ENCODE measurements at places on chromosomes 2 and 18.

- H3K36me3 ChIP-seq = peaks cover 56% of the 10 kb centered on the region
- H3K4me1 ChIP-seq = peaks cover 19% of the 10 kb centered on the region
- H3K27ac ChIP-seq = no peak overlapping the region
- H3K27me3 ChIP-seq = no peaks in the 10 kb centered on the region
- peak; percentile 79 for DNase-seq
These were observed 116.0 kb downstream of the TNS1 start for GRCh38 chr2:217886720-217887309.

- H3K36me3 ChIP-seq = no peaks in the 10 kb centered on the region
- peaks cover 14% of the 10 kb centered on the region for H3K4me1 ChIP-seq
- no peak overlapping the region for H3K4me3 ChIP-seq
- no peak overlapping the region for H3K27ac ChIP-seq
- DNase-seq = no peak
These were observed 13.1 kb upstream of the EPG5 start for GRCh38 chr18:45980229-45980628.

DNA sequence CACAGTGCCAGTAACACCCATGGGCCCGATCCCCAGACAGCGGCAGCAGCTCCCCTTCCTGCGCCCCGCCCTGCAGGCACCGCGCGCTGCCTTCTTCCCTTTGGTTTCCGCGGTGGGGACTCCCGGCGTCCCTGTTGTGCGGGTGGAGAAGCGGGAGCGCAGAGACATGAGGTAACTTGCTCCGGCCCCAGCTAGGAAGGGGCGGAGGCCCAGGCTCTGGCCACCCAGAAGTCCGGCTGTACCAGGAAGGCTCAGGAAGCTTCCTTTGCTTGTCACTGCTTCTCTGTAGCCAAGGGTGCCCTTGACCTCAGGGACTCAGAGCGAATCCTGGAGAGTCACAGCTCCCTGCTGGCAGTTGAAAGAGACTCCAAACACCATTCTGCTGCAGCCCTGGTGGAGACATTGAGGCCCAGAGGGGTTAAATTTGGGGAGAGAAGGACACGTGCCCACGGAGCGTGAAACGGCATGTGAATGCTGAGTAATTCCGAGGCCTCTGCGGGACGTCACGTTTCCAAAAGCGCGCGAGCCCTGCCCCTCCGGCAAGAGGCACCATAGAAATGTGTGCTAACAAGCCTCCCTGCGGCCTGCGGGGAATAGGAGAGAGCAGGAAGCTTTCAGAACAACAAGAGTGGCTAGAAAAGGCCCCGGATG, 6.7 kb upstream of the ADCY3 start:
- no peaks in the 10 kb centered on the region for H3K36me3 ChIP-seq
- no peak overlapping the region for H3K4me3 ChIP-seq
- DNase-seq = no peak
- H3K27me3 ChIP-seq = peaks cover 63% of the 10 kb centered on the region
- H3K4me1 ChIP-seq = peaks cover 7% of the 10 kb centered on the region

GRCh38 chr2:114085992-114086391, 196.1 kb downstream of the ACTR3 start:
- no peak overlapping the region for H3K27ac ChIP-seq
- no peaks in the 10 kb centered on the region for H3K36me3 ChIP-seq
- H3K4me3 ChIP-seq = no peak overlapping the region
- H3K4me1 ChIP-seq = peaks cover 12% of the 10 kb centered on the region

DNA sequence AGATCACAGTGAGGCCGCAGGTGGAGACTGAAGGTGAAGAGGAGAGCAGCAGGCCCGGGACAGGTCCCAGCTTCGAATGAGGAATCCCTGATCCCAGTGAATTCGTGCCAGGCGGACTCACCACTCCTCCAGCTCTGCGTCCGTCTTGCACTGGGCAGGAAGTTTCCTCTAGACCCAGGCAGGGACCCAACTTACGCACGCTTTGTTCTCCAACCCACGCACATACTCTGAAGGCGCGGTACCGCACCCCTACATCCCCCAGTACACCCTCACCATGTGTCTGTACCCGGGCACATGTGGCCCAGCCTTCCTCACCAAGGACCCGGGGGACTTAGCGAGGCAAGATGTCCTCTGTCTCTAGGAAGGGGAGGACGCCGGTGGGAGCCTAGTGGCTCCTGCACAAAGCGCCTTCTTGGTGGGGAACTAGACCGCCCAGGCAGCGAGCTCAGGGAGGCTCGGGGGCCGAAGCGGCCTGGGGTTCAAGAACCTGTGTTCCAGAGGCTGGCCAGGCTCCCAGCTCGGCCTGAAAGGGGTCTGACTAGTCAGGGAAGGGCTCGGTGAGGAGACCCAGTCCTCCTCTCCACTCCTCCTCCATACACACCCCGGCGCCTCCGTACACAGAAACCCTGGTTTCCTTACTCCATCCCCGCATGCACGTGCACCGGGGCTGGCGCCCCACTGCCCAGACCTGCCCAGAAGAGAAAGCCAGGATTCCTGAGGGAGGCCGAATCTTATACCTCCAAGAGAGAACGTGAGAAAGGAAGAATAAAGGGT, 38.3 kb upstream of the ATP6V1B1 start:
- H3K27me3 ChIP-seq = peaks cover 8% of the 10 kb centered on the region
- H3K36me3 ChIP-seq = no peaks in the 10 kb centered on the region
- H3K4me1 ChIP-seq = peaks cover 31% of the 10 kb centered on the region
- no peak overlapping the region for H3K27ac ChIP-seq
- DNase-seq = no peak

DNA sequence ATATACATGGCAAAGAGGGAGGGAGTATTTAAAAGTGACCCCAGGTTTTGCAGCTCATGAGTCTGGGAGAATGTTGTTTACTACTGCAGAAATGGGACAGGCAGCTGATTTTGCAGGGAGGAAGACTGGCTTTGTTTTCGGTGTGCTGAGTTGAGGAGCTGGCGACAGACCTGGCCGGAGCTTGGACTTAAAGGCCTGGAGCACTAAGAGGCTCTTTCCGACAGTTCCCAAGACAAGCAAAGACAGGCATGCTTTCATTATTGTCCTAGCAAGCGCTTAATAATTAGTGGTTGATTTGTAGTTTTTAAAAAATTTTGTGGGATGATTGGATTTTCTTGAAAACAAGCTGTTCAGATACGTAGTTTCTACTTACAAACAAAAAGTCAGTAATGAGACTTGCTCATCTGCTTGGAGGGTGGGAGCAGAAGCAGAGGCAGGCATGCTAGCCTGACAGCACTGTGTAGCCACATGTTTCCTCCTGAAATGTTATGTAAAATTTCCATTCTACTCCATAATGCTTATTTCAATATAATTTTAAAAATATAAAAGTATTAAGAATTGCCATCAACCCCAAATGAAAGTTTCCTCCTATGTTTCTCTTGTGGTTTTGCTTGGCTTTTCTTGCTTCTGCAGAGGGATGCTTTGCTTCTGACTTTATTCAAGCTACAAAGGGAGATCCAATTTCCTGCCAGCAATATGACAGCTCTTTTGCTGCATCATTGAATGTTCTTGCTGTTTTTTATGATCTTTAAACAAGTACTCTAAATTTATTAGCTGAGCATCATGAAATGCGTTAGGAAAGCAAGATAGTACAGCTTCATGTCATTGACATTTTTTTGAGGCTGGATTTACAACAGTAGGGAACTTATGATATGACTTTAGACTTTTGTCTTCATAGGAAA, 75.8 kb downstream of the PHLPP1 start:
- H3K27ac ChIP-seq = peak overlapping the region; percentile 25
- no peaks in the 10 kb centered on the region for H3K27me3 ChIP-seq
- H3K4me3 ChIP-seq = no peak overlapping the region
- H3K36me3 ChIP-seq = no peaks in the 10 kb centered on the region

DNA sequence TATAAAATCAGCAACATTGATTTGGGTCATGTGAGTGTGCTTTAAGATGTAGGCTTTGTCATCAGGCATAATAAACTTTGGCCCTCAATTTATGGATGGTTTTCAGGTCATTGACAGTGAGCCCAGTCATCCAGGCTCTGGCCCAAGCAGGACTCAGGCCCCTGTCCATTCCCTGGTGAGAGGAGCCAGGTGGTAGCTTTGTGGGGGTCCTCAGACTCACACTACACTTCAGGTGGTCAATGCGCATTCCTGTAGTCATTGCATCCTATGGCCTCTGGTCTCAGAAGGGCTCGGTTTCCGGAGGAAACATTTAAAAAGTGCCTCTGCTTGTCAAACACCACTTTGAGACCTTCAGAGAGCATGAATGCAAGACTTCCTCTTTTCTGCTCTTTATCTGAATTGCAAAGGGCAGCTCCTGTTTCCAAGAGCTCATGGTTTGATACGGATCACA, 20.2 kb downstream of the LGALSL start:
- peaks cover 16% of the 10 kb centered on the region for H3K4me1 ChIP-seq
- H3K36me3 ChIP-seq = no peaks in the 10 kb centered on the region
- H3K4me3 ChIP-seq = no peak overlapping the region
- H3K27me3 ChIP-seq = no peaks in the 10 kb centered on the region
- no peak overlapping the region for H3K27ac ChIP-seq
- no peak for DNase-seq

- no peak for DNase-seq
- H3K4me3 ChIP-seq = no peak overlapping the region
- H3K27me3 ChIP-seq = peaks cover 20% of the 10 kb centered on the region
These were observed 697 bp downstream of the ITGA4 start for GRCh38 chr2:181457741-181458425.

GRCh38 chr2:188051706-188052105, 240.0 kb upstream of the GULP1 start:
- H3K27ac ChIP-seq = no peak overlapping the region
- no peak overlapping the region for H3K4me3 ChIP-seq
- H3K4me1 ChIP-seq = no peaks in the 10 kb centered on the region

- no peaks in the 10 kb centered on the region for H3K36me3 ChIP-seq
- H3K27ac ChIP-seq = no peak overlapping the region
- no peak overlapping the region for H3K4me3 ChIP-seq
- no peaks in the 10 kb centered on the region for H3K27me3 ChIP-seq
These were observed 33.7 kb downstream of the STARD6 start for GRCh38 chr18:54323970-54324369.

GRCh38 chr2:62675062-62675461, 30.5 kb upstream of the EHBP1 start:
- DNase-seq = no peak
- no peaks in the 10 kb centered on the region for H3K36me3 ChIP-seq
- peaks cover 49% of the 10 kb centered on the region for H3K4me1 ChIP-seq
- no peak overlapping the region for H3K27ac ChIP-seq
- H3K27me3 ChIP-seq = no peaks in the 10 kb centered on the region
